ENCODE measurements at places on chromosomes 2 and 18. TPM values are rescaled to one million over a fixed set of nuclear protein-coding genes. Genes with fewer than 3 reads are reported as not detected.

Gene SLC39A6
- total RNA-seq = 14.8 TPM

DNA sequence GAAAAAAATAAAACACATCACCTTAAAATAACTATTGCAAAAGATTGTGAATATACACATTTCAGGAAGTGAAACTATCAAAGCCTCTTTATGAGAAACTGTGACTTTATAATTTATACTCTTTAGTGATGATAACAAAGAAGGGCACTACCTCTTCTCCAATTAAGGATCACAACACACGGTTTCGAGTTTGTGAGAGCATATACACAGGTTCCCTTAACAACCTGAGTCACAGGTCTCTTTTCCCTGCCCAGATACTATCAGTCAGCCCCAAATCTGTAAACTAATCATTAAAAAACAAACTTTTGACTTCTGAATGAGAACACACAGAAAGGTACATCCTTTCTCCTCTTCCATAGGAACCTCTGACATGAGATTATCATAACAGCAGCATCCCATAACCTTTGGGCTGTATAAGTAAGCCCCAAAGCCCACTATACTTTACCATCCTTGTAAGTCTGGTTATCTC lies 44.9 kb downstream of the PTPN2 start:
- no peak for DNase-seq

DNA sequence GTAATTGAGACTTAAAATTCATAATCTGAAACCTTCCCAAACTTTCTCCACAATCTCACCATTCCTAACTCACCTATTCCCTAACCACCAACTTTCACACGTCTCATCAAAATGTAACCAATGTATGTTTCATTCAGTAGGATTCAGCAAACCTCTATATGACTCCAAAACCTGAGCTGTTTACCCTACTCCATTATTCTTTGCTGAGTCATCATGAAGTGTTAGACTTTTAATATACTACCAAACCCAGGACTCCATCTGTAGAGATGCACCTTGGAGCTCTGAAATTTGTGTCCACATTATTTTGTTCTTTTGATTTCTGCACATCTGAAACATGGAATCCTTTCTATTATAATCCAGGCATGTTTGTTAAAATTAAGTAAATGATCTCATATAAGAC lies 727.0 kb upstream of the PIK3C3 start:
- DNase-seq = no peak

DNA sequence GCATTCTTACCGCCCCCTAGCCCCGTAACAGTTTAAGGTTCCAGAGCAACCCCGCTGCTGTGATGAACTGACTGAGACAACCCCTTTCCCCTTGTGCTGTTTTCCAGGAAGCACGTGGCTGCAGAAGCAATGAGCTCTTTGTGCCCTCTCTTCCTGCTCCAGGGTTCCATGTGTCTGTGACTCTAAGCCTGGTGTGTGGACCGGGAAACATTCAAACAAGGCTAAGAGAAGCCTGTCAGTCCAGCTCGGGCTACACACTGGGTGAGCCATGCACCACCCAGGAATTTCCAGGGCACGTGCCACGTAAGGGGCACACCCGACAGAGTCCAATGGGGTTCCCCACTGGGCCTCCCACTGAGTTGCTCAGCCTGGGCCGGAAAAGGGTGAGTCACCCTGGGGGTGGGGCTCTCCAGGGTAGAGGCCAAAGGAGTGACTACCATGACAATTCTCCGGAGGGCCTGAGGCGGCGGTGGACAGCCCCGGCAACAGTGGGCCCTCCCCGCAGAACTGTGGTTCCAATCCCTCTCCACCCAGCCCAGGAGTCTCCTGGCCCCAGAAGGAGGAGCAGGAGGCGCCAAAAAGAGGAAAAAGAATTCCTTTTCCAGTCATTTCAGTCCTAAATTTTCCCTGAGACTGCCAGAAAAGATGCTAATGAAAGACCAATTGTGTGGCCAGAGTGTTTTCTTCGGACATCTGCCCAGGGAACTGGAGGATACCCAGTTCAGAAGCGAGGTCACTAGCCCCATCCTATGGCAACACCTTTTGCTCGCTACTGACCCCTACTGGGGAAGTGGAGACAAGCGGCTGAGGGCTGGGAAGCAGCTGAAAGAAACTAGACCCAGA lies 157.8 kb upstream of the SLC1A4 start:
- DNase-seq = peak; percentile 99

- no peak for DNase-seq
Observed at GRCh38 chr18:62996566-62996965, 281.2 kb downstream of the PHLPP1 start.
